ENCODE measurements at places on chromosomes 5 and 9.

DNA sequence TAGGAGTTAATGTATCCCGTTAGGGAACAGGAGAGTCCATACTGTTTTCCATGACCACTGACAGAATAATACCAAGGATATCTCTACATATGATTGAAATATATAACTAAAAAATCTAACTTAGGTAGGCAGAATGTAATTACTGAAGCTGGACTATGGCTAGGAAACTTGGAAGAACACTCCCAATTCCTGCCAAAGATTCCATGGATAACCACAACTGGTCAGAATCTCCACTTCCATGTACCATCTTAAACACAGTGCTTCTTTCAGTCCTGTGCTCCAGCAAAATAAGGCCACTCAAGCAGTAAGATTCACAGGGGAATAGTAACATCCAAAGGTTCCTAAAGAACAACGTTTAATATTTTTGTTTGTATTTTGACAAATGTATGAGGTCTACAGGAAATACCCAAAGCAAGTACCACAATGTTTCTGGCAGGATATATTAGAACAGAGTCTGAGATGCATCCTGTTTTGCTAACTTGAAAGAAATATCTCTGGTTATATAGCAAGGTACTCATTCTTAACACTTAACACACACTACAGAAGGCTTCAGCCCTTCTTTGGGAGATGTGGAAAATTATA, 295.0 kb downstream of the ADAMTS6 start:
- no peak for DNase-seq

GRCh38 chr5:25481463-25481862, 836.7 kb upstream of the CDH10 start:
- no peak for DNase-seq

- no peak for DNase-seq
These were observed 13.9 kb downstream of the FAM193B start for GRCh38 chr5:177540438-177540837.

DNA sequence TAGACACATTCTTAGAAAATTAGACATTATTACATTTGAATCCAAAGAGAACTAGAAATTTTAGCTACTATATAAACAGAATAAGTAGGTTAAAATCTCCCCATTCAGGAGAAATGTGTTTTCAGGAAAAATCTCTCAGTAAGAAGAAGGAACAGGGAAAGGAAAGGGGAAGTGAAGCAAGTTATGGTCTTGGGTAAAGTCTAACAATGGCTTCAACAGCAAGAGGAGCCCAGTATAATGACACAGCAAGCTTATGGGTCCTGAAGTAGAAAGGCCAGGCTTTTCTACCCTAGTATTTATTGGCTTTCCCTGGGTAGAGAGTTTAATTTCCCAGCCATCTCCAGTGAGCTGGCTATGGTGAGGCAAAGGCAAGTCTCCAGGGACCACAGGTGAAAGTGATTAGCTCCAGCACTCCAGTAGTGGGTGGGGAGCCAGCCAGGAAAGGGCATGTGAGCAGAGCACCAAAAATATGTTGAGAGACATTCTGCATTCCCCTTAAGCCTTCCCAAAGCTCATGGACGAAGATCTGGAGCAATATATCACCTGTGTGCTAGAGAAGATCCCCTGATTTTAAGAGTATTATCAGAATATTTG, 981.7 kb downstream of the NR2F1-AS1 start:
- no peak for DNase-seq

All from suppressor macrophage treated with lipopolysaccharide for 4 hours (primary cell).